Motor neuron (in vitro differentiated cells): ENCODE measurements at places on chromosomes 12 and 14.

GRCh38 chr14:21039585-21040369, 2.4 kb upstream of the RNASE7 start:
- peak; percentile 72 for ATAC-seq

- ATAC-seq, result no peak
These were observed 28.8 kb downstream of the DIO3 start for GRCh38 chr14:101590062-101590461.

DNA sequence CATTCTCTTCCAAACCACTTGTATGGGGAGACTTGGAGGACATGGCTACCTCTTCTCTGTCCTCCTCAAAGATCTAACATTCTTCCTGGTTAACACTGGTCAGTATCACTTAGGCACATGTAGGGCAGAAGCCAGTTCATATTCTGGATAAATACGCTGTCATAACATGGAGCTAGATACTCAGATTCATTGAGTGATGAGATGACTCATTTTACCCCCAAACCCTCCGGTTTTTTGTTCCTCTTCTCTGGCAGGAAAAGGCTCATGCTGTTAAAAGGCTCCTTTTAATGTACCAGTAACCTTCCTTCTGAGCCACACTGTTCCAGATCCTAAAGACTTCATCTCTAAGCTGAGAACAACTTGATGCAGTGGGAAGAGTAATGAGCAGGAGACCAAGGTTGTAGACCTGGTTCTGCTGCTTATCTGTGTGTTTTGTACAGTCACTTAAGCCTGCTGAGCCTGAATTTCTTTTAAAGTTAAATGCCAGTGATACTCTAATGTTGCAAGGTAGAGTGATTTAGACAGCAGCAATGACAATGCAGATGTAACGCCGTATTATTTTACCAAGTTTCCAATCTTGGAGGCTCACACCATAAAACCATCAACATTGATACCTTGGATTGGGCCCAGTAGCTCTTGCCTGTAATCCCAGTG, 57.3 kb upstream of the ELK3 start:
- ATAC-seq, result no peak

- peak; percentile 19 for ATAC-seq
These were observed 4.9 kb downstream of the VAMP1 start for GRCh38 chr12:6465467-6466183.
